ENCODE measurements at places on chromosomes 16 and 17.

DNA sequence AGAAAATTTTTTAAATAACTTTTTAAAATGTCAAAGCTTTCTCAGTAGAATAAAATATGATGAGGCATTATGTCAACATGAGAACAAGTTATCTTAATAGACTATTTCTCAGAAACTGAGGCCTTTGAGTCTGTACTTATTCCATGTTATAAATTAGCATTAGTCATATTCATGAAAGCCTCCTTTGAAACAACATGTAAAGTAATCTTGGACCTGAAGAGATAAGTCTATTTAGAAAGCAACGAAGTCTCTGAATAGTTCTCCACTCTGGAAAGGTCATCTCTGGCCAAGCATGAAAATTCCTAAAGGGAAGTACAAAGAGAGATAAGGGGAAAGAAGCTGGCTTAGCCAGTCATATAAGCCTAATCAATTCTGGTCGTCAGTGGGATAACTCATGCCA lies 150.8 kb downstream of the CYB561 start:
- no peak for DNase-seq

- DNase-seq: no peak
Measured at GRCh38 chr16:64627288-64627687, 494.6 kb downstream of the CDH11 start.

DNA sequence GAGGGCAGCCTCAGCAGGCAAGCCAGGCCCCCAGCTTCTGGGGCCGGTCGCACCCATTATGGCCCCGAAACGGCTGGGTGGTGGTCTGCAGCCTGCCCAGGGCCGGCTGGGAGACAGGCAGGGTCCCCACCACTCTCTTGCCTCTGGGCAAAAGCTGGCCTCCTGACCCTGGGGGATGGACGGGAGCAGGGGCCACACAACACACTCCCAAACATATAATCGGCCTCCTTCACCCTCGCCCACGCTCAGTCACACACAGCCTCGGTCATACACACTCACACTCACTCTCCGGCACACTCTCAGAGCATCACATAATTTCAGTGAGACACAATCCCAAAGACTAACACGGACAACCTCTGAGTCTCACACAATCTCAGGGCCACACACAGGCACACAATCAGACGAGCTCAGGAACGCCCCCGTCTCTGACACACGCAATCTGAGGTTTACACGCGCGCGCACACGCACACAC lies 589 bp downstream of the PEMT start:
- no peak for DNase-seq

GRCh38 chr16:20741554-20742285 lies at the start of gene THUMPD1:
Gene THUMPD1 (minus strand): TSS chr16:20741818. CDS start chr16:20741739, 79 bp downstream.
- peak; percentile 97 for DNase-seq

Measured in right hindlimb (tissue), 1 donor.